GDM1 (cell line): ENCODE measurements at places on chromosomes 5 and 9.
A peak's percentile ranks its signal among the peaks of the same experiment; 100 is the strongest.

- DNase-seq = no peak
These were observed 246.7 kb downstream of the ADAMTSL1 start for GRCh38 chr9:18720691-18721090.

DNA sequence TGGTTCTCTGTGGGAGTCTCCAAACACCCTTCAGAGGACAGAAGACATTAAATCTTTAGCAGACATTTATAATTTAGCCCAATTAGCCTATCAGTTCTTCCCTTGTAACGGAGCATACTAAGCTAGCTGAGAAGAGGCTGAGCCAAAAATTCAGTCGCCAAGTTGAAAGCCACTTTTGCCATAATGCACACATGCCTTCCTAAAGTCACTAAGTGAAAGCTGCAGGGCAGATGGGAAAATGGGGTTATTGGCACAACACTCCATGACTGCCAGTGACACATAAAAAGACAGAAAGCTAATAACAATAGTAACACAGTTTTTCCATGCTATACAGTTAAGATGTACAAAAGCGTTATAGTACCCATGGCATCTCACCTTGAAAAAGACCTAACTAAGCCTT, 176.2 kb downstream of the DIRAS2 start:
- no peak for DNase-seq

DNA sequence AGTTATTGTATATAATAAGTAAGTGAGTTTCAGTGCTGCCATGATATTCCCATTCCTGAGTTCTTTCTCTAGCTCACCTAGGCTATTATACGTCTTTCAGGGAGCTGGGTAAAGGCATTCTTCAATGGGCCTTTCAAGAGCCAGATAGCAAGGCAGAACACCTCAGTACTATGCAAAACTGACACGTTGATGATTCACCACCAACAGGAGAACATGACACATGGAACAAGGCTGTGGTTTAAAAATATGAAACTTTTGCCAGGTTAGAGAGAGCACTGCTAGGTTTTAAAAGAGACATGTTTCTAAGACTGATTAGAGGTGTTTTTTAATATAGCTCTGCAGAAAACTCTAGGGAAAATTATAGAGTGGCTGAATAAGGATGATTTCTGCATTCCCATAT, 95.9 kb downstream of the UGCG start:
- no peak for DNase-seq

DNA sequence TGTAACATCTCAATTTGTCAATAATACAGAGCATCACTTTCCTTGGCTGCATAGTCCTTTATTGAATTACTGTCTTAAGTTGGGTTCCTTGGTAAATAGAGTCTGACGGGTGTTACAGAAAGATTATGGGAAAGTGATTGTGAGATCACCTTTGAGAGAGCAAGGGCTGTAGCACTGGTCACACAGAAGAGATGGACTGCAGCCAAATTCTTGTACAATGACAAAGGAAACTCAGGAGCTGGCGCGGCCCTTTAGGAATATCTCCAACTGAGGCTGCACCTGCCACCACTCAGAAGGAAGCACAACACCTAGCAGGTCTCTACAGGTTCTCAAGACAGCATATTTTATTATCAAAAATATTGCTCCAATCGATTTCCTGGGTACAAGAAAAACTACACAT, 350.0 kb upstream of the ISL1 start:
- DNase-seq = no peak

GRCh38 chr9:93212409-93212808, 28.5 kb downstream of the WNK2 start:
- DNase-seq = no peak

DNA sequence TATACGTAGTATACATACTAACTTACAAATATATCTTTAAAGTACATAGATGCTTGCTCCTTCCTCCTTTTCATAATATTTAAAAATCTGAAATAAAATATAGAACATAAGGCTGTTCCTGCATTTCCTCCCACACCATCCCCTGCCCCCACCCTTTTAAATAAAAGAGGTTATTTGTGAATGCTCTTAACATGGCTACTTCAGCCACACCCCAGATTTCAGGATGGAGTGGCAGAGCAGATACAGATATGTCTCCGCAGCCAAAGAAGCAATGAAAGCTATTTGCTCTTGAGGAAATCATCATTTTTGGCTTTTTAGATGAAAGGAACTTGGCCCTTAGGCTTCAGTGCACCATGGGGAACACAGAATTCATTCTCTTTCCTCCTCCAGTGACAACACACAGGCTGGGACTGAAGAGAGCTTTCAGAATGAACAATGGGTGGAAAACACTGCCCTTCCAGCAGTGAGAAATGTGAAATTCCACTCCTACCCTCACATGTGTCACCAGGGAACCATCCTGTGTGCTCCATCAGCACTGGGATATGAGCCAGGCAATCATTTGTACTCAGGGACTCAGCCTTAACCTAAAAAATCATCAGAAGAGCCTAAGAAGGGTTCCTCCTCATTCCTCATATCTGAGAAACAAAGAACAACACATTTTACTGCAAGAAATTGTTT, 134.3 kb downstream of the PPP2R2B start:
- no peak for DNase-seq

DNA sequence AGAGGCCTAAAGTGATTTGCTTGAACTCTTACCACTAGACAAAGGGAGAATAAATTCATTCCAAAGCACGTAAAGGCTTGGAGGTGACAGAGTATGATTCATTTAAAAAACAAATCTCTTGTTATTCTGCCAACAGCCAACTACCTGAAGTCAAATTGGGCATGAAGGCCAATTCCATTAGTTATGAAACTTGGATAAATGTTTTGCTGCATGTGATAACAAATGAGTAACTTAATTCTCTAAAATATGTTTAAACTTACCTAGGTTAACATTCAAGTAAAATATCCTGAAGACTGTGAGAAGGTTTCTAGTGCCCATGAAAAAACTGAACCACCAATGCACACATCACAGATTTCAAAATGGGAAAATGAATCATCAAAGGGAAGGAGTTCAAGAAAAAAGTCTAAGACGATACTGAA, 120.1 kb upstream of the TSLP start:
- DNase-seq = no peak

- no peak for DNase-seq
These were observed 249.1 kb downstream of the DIRAS2 start for GRCh38 chr9:90393365-90394152.

GRCh38 chr9:106669835-106670234, 193.1 kb upstream of the ZNF462 start:
- DNase-seq = no peak

- no peak for DNase-seq
These were observed 50.4 kb downstream of the RASGRF2 start for GRCh38 chr5:81010336-81011169.

GRCh38 chr5:9201761-9202160, 344.1 kb downstream of the SEMA5A start:
- no peak for DNase-seq

DNA sequence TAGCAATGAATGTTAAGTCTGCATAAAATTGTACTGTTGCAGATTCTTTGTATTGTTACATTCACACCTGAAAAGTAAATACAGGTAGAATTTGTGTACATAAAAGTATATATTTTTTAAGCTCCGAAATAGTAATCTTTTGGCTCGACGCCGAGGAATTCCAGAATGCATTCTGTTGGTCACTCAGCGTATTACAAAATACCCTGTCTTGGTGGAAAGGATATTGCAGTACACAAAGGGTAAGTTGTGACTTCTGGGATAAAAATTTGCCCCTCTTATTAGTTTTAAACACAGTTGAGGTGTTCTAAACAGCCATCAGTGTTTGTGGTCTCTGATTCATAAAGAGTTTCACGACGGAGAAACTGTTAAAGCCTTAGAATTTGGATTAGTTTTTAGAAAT, 257.6 kb downstream of the ARHGEF28 start:
- no peak for DNase-seq

DNA sequence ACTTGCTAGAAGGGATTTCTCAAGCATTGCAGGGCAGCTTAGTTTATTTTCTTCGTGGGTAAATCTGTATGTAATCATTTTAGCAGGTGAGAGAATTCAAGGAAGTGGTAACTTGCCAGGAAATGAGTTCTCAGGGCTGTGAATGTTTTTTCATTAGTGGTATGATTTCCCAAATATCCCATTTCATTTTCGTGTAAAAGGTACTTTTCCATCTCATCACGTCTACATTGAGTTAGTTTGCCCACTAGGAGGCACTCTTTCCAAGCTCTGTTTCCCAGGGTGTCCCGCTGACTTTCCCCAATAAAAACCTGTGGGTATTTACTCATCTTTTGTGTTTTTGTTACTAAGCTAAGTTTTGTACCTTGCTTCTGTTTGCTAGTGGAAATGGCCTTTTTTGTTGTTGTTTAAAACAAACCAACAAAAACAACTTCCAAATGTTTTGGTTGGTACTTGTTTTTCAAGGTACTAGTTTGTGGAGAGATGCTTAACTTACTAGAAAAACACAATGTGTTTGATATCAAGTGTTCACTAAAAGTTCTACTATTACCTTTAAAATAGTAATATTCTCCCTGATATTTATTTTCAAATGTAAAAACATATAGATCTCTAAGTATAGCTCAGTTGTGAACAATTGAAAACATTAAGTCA, 373.6 kb downstream of the ADGRV1 start:
- DNase-seq = peak; percentile 10

DNA sequence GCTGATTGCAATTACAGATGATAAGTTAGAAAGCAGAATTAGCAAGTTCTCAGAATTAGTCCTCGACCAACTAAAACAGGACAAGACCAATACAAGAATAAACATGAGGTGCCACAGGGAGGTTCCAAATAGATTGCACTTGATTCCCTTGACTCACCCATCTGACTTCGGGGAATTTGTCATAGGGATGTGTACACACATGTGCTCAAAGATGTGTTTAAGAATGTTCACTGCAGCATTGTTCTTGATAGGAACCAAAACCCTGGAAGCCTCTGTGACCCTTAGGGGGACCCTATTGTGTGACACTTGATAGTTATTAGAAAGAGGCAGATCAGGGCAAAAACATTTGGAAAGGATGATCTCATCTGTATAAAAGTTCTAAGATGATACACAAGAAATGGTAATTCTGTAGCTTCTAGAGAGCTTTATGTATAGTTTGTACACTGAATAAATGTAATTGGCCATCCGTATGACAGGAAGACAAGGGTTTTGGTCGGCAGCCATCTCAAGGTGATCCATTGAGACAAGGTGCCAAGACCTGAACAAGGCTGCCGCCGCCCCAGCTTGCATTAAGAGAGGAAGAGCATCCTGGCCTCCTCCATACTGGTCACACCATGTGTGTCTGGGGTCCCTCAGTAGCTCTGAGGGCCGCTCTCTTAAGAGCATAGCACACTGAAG, 48.2 kb upstream of the GARNL3 start:
- no peak for DNase-seq

DNA sequence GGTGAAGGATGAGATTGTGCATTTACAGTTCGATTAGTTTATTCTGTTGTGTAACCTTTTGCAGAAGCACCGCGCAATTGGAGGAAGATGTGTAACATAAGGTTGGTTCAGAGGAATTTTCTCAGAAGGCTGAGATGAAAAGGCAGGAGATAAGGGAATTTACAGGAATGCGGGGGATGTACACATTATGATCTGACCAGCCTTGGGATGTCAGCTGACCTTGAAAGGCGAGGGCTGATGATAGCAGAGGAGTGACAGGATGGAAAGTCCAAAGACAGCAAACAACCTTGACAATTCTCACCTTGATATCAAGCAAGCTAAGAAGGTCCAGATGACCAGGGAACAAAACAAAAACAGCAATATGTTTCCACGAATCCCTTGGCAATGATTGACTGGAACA, 88.8 kb downstream of the OTULIN start:
- DNase-seq = no peak

DNA sequence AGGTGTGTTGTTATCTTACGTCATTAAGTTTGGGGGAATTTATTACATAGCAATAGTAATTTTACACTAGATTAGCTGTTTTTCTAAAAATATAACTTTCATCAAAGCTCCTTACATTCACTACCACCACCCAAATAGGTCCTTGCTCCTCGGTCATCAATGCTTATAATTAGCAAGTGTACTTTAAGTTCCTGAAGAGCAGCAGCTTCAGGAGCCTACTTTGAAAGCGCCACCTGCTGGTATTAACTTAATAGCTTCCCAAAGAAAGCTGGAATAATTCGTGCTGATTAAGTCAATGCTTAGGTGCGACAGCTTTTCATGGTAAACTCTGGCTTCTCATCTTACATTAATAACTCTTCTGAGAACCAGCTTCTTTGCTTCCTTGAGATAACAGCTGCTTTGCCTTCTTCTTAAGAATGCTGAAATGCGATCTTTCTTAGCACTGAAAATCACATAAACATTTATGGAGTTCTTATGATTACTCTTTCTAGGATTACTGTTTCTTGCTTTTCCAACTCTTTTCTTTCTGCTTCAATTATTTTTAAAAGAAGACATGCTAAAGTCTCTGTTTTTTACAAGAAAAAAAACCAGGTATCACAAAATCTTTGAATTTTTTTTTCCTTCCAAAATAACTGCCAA, 10.0 kb upstream of the C5 start:
- no peak for DNase-seq

DNA sequence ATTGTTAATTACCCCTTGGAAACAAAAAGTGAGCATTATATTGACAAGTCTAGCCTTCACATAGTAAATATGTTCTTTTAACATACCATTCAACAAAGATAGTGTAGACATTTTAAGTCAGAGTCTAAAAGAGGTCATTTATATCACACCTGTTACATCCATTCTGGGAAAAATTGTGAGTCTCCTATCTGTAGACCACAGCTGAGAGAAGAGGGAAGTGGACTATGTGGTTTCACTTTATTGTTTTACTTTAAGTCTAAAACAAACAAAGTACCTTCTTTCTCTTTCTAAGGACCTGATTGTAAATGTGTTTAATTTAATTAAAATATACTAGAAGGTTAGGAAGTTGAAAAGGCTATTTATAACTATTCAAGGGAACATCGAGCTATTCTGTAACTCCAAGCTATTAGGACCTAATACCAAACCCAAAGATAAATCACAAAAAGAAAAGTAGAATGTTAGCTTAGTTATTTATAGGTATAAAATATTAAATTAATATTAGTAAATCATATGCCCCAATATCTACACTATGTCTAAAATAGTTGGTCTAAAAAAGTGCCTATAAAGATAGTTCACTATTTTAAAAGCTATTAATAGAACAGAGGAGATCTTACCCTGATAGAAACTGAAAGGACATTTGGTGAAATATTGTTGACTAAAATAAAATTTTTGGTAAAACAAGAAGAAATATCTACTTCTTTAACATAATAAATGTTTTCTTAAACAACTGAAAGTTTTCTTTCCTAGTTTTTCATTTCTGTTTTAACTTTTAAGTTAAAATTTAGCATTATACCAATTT, 134.9 kb downstream of the TMEM167A start:
- DNase-seq = no peak

DNA sequence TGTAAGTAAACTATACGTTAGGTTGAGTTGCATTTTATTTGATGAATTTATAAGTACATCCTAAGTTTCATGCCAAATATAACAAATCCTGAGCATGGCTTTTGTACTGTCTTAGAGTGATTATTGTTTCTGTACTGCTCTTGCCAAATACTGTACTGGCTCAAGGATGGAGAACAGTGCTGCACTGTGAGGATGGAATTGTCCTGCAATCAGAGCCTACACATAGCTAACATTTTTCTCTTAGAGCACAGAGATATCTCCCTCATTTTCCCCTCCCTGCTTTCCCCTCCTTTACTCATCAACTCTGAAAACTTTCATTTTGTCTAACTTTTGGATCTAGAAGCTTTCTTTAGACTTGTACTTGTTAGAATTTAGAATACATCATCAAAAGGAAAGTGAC, 28.3 kb downstream of the LRRC70 start:
- DNase-seq = no peak
